ENCODE measurements at places on chromosomes 11 and 22. TPM values are rescaled to one million over a fixed set of nuclear protein-coding genes. Genes with fewer than 3 reads are reported as not detected.

Gene CYB5R2
- total RNA-seq: 2.3 TPM

Gene SPON1
- total RNA-seq: 85.5 TPM

Gene LRRN4CL
- total RNA-seq: 11.5 TPM

Gene HBE1
- total RNA-seq: not detected

Gene WNT11
- 3.4 TPM for total RNA-seq

Gene KCNQ1OT1
- total RNA-seq: 1.7 TPM

Gene MMP10
- not detected for total RNA-seq

Gene C11orf86
- 51.5 TPM for total RNA-seq

Gene ADM2
- 3.9 TPM for total RNA-seq

Gene KREMEN1
- 35.1 TPM for total RNA-seq

- DNase-seq: no peak
Measured at GRCh38 chr11:8080674-8081590, at the start of gene TUB. Gene TUB, plus strand, starts transcription at chr11:8081211. Its CDS starts 300 bp downstream, at chr11:8081511.

GRCh38 chr11:95132956-95133355 lies 43.3 kb downstream of the ENDOD1 start:
- no peak for DNase-seq

- DNase-seq: no peak
Measured at GRCh38 chr11:116598036-116598435, 174.8 kb downstream of the BUD13 start.

- no peak for DNase-seq
Measured at GRCh38 chr11:73612601-73613140, 14.8 kb upstream of the FAM168A start.

GRCh38 chr22:49011379-49011768 lies 816.3 kb downstream of the BRD1 start:
- no peak for DNase-seq

GRCh38 chr11:83836883-83837654 lies 550.9 kb upstream of the CCDC90B start:
- DNase-seq: peak; percentile 9

DNA sequence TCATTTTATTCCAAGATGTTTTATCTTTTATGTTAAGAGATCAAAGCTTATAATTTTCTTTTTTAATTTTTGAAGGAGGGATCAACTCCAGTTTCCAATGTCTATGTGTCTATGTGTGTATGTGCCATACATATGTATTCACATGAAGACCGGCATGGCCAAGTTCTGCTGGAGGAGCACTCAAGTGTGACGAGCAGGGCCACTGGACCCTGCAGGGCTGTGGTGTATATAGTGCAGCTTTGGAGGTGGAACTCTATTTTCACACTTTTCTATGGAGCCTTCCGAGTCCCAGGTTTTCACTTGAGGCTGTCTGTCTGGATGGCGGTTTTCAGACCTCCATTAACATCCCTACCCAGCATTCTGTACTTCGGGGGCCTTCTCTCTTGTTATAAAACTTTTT lies 36.5 kb upstream of the TTC12 start:
- DNase-seq: no peak

- DNase-seq: no peak
Measured at GRCh38 chr22:39967996-39968972, 8.1 kb downstream of the TMA7B start.

GRCh38 chr11:44014968-44015623 lies 32.7 kb upstream of the ACCSL start:
- no peak for DNase-seq

DNA sequence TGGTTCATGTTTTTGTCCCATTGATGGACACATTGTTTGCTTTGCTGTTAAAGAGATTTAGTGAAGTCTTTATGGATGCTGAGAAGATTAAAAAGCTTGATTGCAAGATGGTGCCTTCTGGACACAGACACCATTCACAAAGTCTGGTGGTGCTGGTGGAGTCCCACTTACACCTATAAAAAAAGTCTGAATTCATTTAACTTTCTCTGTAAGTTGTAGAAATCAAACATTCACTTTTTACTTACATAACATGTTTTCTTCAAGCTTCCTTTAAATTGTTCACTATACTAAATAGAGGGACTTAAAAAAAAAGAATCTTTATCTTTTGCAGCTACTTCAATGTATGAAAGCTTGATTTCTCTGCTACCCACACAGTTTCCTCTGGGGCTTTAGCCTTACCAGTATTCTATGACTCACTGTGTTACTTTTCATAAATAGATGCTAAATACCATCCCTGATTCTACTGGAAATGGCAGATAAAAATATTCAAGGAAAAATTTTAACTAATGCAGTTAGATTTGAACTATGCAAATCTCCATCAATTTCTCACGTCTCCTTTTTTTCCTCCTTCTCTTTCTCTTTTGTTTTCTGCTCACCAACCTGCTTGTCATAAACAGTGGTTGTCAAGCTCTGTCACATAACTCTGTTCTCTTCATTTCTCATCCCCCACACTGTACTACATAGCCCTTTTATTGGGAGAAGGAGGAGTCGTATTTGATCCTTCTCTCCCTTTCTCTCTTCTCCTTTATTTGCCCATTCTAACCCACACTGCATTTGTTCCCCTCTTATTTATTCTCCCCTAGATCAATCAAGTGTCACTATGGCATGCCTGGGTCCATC lies 89.7 kb downstream of the FAM76B start:
- no peak for DNase-seq

DNA sequence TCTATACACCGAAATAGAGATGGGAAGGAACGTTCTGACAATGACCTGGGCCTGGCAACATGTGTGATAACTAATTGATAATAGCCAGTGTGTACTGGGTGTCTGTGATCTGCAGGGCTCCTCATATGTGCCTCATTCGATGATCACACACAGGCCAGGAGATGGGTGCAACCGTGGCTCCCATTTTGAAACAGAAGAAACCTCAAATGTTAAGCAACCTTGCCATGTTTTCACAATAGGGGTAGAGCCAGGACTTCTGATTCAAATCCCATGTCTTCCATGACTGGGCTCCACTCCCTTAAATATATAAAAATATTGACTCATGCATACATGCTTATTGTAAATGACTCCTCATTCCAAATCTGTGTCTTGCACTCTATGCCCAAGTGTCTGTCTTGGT lies 11.1 kb downstream of the APOL3 start:
- no peak for DNase-seq

DNA sequence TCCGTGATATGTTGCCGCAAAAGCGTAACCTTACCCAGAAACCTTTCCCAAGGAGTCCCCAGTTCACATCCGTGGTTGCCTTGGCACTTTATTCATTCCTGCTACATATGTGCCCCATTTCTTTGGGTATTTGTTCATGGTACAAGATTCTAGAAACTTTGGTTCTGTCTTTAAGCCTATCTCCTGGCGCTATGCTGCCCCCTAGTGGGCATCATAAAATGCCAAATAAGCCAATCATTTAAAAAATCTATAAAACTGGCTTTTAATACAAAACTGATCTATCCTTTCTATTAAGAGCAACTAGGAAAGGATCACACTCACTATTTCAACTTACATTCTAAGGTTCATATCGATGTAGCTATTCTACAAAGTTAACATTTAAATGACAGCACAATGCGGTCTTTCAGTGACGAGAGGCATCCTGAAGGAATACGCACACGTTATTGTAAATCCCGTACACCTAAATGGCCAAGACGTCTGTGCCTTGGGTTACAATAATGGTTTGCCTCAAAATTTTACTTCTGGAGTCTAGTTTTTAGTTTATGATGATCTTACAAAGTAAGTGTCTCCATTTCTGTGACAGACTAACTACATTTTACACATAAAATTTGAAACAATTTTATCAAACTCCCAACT lies 16.2 kb downstream of the PIWIL3 start:
- DNase-seq: peak; percentile 35

DNA sequence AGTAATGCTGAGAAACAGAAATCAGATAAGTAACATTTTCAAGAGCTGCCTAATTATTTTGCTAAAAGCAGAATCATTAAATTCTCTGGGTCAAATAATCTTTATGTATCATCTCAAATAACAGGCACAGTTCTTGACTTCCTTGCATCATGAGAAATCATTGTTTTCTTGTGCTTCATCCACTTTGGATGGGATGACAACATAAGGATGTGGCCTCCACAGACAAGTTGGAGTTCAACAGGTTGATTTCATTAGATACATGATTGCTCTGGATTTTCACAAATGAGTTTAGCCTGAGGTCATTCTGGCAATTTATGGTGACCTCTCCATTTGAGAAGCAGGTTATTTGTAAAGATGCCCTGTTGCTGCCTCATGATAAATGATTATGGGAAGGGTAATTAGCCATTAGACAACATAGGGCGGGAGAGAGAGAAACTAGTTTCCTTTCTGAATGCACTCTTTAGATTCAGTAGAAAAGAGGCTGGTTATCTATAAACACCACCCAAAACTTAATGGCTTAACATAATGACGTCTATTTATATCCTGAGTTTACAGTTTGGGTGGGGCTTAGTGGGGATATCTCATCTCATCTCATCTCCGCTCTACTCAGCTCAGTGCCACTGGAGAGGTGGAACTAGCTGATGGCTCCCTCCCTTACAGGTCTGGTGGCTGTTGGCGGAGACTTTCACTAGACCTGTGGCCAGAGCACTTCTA lies 35.0 kb upstream of the ADORA2A start:
- no peak for DNase-seq

DNA sequence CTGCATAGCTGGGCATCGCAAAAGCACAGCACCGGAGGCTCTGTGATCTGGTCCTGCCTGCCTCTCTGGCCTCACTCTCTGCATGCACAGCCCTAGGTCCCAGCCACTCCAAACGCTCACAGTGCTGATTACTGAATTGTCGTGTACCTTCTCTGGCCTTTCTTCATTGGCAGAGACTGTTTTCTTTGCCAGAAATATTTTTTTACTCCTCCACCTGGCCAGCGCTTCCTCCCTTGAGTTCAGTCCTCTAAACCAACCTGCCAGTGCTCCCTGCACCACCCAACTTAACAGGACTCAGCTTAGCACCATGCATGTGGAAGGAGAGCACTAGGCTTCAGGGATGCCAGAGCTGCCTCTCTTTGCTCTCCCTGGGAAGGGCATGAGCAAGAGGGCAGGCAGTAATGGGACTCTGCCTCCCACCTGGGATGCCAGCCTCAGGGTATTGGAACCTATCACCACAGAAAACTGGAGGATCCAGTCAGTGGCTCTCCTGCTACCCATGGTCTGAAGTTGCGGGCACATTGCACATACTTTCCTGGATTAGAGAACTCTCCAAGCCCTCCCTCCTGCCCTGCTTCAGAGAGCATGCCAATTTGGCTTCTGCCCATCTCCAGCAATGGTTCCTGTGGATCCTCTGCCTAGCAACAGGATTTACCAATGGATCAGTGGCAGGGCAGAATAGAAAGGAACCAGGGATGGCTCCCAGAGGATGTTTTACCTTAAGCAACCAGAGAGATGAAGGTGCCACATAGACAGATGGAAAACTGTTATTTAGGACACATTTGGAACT lies 37.0 kb upstream of the GNAZ start:
- no peak for DNase-seq

- DNase-seq: no peak
Measured at GRCh38 chr22:45251825-45252224, 11.1 kb upstream of the KIAA0930 start.

DNA sequence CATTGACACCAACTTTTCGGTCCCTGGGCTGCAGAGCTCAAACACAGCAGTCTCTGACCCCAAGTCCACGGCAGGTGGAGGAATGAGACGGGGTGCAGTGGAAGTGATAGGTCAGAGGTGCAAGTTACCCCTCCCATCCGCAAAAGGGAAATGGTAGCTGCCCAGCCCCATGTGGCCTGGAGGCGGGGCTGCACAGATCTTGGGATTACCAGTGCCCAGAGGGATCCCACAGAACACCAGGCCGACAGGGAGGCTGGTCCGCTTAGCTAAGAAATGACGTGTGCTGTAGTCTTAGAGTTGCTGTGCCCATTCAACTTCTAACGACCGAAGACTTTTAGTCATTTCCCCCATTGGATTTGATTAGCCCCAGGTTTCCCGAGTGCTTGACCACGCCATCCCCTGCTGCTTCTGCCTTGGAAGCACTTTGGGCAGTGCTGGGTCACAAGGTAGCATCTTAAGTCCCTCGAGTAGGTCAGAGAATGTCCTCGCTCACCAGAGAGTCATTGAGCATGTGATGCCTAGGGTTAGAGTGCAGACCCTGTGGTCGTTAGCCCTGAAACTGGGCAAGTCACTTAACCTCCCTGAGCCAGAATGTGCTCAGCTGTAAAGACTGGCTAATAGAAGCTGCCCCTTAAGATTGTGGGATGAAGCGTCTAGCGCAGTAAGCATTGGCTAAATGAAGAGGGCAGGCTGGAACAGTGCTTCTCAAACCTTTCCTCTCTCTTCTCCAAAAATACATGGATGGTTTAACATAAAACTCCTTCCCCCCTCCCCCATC lies 4.2 kb downstream of the PTGDR2 start:
- DNase-seq: no peak

GRCh38 chr22:47391169-47392053 lies 629.0 kb downstream of the TBC1D22A start:
- DNase-seq: no peak

GRCh38 chr11:117794772-117795629 lies 2.0 kb downstream of the DSCAML1 start:
- DNase-seq: no peak

DNA sequence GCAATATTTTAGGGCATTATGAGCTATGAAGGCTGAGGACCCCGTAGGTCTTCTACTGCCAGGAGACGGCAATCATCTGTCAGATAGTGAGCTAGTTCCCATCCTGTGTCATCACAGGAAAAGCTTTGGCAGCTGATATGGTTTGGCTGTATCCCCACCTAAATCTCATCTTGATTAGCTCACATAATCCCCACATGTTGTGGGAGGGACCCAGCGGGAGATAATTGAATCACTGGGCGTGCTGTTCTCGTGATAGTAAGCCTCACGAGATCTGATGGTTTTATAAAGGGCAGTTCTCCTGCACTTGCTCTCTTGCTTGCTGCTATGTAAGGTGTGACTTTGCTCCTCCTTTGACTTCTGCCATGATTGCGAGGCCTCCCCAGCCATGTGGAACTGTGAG lies 18.1 kb downstream of the CSRP3 start:
- DNase-seq: no peak

DNA sequence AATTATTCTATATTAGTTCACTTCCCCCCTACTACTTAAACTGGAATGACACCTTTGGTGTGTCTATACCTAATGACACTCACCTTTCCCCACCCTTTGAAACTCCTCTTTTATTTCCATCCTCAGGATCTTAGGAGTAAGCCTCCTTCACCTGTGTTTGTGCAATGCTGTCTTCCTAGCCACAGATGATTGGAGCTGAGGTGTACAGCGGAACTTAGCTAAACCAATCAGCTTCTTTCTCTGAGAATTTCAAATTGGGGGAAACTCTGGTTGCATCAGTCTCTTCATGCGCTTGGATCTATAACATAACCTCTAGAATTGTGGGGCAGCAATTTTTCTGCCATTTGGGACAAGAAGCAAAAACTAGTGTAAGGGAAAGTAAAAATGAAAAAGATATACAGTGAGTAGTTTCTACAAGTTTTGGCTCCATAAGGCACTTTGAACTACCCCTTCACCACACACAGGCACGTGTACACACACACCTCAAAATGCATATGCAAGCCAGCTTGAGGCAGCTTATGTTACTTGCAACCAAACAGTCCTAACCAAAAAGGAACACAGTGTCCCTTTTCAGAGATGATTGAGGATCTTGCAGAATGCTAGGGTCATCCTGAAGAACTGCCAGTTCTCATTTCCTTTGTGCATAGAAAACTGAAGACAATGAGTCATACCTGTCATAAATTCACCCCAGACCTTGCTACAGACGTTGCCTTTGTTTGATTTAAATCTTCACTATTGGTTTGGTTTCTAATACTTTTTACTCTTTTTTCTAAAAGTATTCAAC lies 36.0 kb upstream of the LDLRAD3 start:
- no peak for DNase-seq
